Esophagus mucosa (tissue), 1 donor: ENCODE measurements at places on chromosomes 6 and 20. TPM values are rescaled to one million over a fixed set of nuclear protein-coding genes. Genes with fewer than 3 reads are reported as not detected.

Gene PRDM13
- total RNA-seq: not detected

Gene WFDC5
- total RNA-seq: 4.3 TPM

Gene MEP1A
- total RNA-seq: not detected

- no peak for ATAC-seq
Observed at GRCh38 chr6:113181164-113181563, 676.0 kb upstream of the MARCKS start.

- no peak for ATAC-seq
Observed at GRCh38 chr6:132604635-132605152, 15.2 kb upstream of the TAAR5 start.

- no peak for ATAC-seq
Observed at GRCh38 chr20:45378191-45378590, at the start of gene TP53TG5. Gene TP53TG5 (minus strand): TSS chr20:45378325. CDS start chr20:45378236, 89 bp downstream.

DNA sequence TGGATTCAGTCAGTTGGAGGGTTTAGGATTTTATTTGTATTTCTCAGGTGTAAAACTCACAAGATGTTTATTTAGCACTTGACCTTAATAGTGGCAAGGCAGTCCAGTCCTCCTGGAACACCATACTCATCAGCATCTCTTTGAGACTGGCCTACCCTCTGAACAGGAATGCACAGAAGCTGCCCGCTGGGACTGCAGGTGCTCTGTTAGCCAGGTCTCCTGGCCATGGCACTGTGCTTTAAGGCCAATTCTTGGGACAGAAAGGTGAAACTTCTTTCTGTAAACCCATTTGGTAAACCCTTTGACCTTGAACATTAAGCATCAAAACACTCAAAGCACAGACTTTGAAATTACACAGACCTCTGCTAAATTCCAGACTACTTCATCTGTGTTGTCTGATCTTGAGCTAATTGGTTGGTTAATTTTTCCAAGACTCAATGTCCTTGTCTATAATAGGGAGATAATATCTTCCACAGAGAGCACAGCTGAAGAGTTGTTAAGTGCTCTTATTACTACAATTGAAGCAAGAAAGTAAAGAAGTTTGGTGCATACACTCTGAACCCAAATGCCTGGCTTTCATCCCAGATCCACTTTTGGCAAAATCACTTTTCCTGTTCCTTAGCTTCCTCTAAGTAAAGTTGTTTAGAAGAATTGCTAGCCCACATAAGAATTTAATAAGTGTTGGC is 54.9 kb upstream of the NT5E start:
- no peak for ATAC-seq

DNA sequence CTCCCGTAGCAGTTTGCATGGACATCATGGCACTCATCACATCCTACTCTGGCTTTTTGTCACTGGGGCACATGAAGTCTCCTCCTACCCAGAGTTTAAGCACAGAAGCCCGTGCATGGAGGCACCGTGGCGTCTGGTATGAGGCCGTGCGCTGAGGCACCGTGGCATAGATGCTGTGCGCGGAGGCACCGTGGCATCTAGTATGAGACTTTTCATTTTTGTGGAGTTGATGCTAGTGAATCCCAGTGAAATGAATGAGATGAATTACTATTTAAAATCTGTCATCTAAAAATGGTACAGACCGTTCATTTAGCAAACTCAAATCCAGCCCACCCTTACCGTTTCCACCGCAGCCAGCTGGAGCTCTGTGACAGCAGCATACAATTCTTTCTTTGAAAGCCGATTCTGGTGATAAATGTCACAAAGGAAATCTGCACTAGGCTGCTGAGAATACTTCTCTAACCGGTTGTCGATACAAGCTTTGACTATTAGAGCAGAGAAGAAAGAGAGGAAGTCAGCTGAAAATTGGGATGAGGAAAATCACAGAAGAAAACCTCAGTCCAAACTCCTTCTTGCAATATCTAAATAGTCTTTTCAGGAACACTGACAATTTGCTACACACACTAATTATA is 11.3 kb downstream of the CYP24A1 start:
- ATAC-seq: no peak
